HuH-7.5 (cell line): ENCODE measurements at places on chromosomes 7 and 10.

- DNase-seq: peak; percentile 47
Measured at GRCh38 chr10:104297697-104298660, 29.0 kb downstream of the GSTO2 start.

- DNase-seq: no peak
Measured at GRCh38 chr7:154987571-154987970, 15.4 kb downstream of the PAXIP1 start.

- no peak for DNase-seq
Measured at GRCh38 chr7:151689196-151689971, 169.7 kb upstream of the RHEB start.

DNA sequence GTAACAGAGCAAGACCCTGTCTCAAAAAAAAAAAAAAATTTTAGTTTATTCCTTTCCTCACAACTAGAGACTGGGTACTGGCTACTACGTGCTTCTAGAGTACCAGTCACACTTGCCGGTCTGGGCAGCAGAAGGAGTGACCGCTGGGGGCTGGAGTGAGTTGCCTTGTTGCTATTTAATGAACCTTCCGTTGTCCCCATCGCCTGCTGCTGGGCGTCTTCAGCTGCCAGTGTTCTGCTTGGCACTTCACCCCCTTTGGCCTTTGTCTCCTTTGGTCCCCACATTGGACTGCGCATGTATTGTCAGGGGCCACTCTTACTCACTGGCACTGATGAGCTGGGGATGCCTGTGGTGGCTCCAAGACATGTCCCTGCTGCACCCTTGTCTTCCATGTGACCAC, 110.6 kb downstream of the CLEC2L start:
- DNase-seq: no peak

DNA sequence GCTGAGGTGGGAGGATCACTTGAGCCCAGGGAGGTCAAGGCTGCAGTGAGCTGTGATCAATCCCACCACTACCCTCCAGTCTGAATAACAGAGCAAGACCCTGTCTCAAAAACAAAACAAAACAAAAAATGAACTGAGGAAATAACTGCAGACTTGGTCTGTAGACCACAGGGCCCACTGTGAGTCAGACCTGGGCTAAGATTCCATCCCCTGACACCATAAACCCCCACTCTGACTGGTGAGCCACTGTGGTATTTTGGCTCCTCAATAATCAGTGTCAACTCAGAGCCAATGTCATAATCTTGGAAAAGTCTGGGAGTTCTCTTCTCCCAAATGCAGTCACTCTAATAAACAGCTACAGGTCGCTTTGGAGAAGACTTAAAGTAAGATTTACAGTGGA, 24.0 kb upstream of the ERCC6 start:
- DNase-seq: no peak

DNA sequence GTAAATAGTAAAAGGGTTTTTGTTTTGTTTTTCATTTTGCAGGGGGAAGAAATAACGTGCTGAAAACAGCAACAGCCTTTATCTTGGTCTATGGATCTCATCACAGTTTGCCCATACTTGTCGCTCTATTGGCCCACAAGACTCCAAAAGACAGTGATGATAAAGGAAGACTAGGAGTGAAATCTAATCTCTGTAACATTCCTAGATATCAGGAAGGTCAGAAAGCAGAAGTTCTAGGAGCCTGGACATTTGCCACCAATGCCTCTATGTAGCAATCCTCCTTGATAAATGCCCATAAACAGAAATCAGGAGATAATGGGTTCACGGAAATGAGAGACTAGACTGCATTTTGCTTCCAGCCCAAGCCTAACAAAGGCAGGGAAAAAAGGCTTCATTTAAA, 8.9 kb downstream of the CUBN start:
- DNase-seq: no peak

DNA sequence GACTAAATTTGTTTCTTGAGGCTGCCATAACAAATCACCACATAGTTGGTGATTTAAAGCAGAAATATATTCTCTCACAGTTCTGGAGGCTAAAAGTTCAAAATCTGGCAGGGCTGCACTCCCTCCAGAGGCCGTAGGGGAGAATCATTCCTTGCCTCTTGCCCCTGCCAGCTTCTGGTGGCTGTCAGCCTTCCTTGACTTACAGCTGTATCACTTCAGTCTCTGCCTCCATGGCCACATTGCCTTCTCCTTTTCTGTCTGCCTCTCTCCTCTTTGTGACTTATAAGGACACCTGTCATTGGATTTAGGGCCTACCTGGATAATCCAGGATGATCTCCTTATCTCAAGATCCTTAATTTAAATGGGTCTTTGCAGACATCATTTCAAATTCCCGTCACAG, 5.8 kb upstream of the LRRC4 start:
- no peak for DNase-seq

- no peak for DNase-seq
Measured at GRCh38 chr7:145050415-145050814, 214.6 kb upstream of the TPK1 start.

- no peak for DNase-seq
Measured at GRCh38 chr10:52019656-52020055, 294.4 kb upstream of the DKK1 start.

GRCh38 chr7:150421831-150422230, 28.6 kb upstream of the GIMAP8 start:
- no peak for DNase-seq

GRCh38 chr7:1693991-1694524, 24.0 kb downstream of the ELFN1 start:
- DNase-seq: no peak

DNA sequence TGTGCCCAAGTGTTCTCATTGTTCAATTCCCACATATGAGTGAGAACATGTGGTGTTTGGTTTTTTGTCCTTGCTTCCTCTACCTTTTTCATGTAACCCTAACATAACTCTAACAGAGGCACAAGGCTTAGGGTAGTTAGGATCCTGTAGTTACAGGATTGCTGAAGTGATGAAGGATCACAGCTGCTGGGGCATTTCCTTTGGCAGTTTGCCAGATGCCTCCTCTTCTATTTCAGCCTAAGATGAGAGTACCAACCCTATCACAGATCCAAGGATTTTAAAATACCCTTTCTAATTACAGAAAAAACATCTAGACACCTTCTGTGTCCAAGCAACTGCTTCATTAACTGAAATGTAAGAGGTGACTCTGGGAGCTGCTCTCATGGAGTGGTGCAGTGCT, 141.7 kb upstream of the COL1A2 start:
- DNase-seq: no peak

DNA sequence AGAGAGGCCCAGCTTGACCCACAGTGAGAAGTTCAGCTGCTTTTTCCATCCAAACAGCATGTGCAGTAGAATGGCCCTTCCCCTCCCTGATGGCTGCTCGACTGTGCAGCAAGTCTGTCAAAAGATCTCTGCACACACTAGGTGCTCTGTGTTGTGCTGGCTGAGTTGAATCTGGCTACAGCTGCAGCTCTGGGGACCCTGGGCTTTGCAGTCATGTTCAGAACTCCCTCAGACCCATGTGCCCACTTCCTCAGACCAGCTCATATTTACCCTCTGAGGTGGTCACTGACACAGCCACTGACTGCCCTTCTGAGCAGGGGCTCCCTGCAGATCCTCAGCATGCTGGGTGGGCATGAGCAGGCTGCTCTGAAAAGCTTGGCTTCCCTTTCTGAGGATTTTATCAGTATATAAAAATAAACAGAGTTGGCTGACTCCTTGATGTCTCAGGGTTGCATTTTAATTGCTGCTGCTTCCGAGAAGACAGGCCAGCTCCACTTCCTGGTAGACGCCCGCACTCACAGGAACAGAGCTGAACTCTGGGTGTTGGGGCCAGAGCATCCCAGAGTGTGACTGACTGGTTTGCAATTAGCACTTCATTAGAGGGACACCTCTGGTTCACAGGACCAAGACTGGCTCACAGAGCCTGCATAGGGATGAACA, 507.9 kb downstream of the RPS24 start:
- DNase-seq: no peak

- DNase-seq: no peak
Measured at GRCh38 chr7:24869572-24869971, 110.4 kb downstream of the OSBPL3 start.

DNA sequence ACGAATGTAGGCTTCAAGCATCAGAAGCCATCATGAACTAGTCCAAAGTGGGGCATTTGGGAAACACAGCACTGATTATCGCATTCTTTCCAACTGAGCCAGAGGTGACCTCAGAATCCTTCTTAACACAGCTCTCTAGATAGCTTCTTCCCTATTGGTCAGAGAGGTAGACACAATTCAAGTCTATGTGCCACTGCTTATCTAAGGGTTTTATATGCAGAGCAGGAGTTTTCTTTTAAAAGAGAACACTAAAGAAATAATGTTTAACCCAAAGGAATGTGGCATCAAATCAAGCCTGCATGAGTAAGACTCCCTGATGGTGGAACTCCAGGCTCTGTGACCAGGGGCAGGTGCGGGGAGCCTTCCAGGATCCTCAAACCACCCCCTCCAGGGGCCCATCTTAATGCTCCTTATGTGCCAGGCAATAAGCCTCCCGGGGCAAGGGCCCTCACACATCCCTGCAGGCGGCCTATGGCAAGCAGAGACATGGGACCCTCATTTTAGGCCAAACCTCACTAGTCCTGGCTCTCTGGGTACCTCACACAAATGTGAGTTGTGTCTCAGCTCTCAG, 13.8 kb downstream of the HSPA12A start:
- no peak for DNase-seq

DNA sequence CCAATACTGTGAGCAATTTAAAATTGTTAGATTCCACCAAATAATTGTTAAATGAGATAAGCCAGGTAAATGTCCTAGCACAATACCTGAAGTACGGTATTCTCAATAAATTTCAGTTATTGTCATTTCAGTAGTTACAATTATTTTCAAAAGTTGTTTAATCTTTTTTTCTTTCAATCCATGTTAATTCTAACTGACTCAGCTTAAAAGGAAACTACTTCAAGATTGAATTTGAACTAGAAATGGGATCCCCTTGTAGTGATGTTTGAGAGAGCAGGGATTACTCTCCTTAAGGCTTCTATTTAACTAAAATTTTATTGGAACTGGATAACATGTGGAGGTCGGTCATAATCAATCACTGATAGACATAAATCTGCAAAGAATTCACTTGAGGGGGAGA, 6.9 kb upstream of the AKR1E2 start:
- DNase-seq: no peak

- no peak for DNase-seq
Measured at GRCh38 chr10:22672319-22673090, 41.9 kb downstream of the PIP4K2A start.

DNA sequence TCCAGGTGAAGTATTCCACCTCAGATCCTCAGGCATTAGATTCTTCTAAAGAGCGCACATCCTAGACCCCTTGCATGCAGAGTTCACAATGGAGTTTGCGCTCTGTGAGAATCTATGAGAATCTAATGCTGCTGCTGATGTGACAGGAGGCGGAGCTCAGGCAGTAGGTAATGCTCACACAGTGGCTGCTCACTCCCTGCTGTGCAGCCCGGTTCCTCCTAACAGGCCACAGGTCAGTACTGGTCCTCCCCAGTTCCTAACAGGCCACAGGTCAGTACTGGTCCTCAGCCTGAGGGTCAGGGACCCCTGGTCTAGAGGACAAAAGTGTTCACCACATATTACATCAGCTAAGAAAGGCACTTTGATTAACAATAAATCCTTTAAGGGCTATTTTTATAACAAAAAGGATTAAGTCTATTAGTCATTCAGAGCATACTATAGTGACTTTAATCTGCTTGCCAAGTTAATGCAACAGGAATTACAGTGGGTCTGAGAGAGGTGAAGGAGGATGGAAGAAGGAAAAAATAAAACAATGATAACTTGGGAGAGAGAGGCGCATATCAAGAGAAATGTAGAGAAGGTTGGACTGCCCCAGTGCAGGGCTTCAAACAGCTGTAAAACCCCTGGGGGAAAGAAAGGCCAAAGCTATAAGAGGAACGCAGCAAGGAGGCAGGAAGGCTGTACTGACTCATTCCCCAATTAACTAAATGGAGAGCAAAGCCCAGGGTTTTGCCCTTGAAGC, 49.2 kb downstream of the CUL2 start:
- DNase-seq: no peak

- DNase-seq: no peak
Measured at GRCh38 chr7:119572132-119572531, 700.8 kb upstream of the KCND2 start.

DNA sequence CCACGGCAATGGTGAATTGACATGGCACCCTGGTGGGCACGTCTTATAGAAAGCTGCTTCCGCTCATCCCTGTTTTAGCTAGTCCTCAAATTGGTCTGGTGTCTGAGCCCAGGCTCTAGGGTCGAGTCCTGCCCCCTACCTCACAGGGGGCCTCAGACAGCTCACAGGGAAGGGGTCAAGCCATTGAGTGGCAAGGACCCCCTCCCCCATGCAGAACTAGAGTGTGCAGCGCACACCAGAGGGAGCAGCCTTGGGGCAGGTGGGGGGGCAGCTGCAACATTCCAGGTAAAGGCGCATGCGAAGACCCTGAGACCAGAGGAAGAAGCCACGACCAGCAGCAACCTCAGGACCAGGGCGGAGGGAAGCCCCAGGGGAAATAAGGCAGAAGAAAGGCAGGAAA, 240.4 kb upstream of the PPP2R2D start:
- no peak for DNase-seq

DNA sequence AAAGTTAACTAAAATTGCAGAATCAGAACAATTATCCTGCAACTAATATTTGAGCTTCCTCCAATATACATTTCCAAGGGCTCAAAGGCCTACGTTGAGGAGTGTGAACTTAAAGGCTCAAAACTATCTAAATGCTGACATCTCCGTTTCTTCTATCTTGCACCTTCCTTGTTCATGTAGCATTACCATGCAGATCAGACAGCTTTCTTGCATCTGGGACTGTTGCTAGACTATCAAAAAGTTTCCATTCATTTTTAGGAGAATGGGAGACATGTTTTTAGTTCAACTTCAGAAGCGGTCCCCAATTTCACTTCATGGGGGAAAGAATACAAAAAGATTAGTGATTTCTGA, 2.9 kb downstream of the ANKRD1 start:
- DNase-seq: no peak

DNA sequence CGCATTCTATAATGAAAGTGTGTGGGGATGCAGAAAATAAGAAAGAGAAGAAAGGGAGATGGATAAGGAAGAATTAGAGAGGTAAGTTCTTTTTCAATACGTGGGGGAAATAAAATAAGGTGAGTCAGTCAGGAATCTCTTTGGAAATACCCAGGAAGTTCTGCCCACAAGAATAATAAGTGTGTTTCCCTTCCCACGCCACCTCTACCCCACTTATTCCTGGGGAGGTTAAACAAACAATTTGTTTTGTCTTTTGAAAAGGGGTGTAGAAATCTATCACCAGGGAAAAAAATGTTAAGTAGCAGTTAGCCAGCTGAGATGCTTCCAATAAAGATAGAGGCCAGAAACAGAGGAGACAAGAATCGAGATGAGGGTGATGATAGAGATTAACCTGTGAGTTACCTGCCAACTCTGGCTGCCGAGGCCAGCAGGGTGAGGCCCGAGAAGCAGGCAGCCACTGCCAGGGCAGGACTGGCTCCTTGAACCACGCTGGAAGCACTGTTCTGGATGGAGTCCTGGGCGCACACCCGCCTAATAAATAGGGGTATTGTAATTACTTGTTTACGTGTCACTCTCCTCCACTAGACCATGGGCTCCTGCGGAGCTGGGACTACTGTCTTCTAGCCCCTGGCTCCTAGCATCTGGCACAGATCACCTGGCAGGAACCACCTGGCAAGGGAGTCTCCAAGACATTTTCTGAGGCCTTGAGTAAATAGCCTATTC, 191.3 kb downstream of the FGFR2 start:
- DNase-seq: no peak
